NCI-H1436 (cell line): ENCODE measurements at places on chromosomes 3 and 15.
A peak's percentile ranks its signal among the peaks of the same experiment; 100 is the strongest.

DNA sequence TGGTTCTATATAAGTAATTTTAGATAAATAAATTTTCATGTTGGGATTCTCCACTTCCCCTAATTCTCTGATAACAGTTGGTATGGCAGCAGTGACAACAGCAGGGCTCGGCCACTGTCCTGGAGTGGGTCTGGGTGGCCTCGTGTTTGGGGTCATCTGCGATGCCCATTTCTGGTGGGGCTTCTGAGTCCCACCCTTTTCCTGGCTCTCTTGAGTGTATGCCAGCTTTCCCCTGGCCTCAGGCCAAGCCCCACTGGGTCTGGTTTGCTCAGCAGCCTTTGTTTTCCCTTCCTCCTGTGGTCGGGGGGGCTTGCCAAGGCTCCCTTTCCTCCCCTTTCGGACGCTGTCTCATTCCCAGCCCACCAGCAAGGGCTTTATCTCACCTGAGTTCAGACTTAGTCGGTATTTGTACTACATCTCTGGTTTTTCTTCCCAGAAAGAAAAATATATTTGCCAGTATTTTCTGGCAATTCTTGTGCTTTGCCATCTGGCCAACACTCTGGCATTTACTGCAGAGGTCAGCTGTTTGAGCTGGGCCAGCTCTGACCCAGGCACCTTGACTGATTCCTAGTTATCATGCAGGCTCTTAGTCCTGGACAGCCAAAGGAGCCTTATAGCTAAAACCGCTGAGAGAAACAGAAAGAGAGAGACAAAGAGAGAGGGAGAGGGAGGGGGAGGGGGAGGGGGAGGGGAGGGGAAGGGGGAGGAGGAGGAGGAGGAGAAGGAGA is 35.2 kb downstream of the MYZAP start:
- no peak for DNase-seq

GRCh38 chr3:32137870-32138269 is 31.4 kb downstream of the GPD1L start:
- DNase-seq, result no peak

GRCh38 chr3:130645261-130645660 is 101.4 kb downstream of the PIK3R4 start:
- no peak for DNase-seq

GRCh38 chr3:10917176-10917575 is 75.4 kb upstream of the SLC6A1 start:
- DNase-seq, result no peak

GRCh38 chr3:55959471-55960080 is 472.5 kb upstream of the WNT5A start:
- DNase-seq, result no peak

GRCh38 chr3:126340081-126340511 is 17.1 kb downstream of the KLF15 start:
- no peak for DNase-seq

- DNase-seq, result no peak
Measured at GRCh38 chr3:149879872-149880271, 66.9 kb downstream of the RNF13 start.

GRCh38 chr15:76168237-76168984 is 108.6 kb downstream of the TMEM266 start:
- DNase-seq, result no peak

GRCh38 chr3:148739720-148740119 is 42.0 kb downstream of the AGTR1 start:
- no peak for DNase-seq

DNA sequence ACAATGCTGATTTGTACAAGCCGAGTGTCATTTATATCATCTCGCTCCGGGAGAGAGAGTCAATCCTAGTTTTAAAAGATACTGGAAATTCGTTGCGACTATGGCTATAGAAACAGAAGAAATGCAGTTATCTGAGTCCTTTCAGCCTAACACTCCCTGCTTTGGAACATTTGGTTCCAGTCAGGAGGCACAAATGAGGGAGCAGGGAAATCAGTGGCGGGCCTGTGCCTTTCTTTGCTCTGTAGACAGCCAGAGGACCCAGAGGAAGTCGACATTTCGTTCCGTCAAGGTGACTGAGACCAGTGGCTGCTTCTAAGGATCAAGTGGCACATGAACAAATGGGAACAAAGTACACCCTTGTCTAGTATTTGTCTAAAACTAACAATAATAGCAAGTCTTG is 745 bp upstream of the RIOX2 start:
- no peak for DNase-seq

GRCh38 chr3:126982126-126982470 is 817 bp upstream of the PLXNA1 start:
- no peak for DNase-seq

GRCh38 chr3:81521855-81522254 is 239.6 kb downstream of the GBE1 start:
- no peak for DNase-seq

DNA sequence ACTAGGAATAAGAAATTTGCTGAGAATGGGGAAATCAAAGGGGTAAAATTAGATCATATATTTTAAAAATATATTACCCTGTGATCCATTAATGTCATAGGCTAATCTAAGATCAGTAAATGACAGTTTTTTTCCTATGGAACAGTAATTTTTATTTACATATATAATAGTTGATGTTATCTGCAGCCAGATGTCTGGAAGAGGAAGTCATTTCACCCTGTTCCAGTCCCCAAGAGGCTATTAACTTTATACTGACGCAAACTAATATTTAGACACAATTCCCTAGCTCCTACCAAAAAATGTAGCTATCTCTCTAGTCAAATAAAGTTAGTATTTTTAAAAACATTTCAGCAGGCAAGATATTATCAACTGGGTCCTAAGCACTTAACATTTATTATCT is 558.0 kb downstream of the MECOM start:
- no peak for DNase-seq

- DNase-seq, result no peak
Measured at GRCh38 chr15:74124759-74125158, 5.6 kb upstream of the ISLR2 start.

DNA sequence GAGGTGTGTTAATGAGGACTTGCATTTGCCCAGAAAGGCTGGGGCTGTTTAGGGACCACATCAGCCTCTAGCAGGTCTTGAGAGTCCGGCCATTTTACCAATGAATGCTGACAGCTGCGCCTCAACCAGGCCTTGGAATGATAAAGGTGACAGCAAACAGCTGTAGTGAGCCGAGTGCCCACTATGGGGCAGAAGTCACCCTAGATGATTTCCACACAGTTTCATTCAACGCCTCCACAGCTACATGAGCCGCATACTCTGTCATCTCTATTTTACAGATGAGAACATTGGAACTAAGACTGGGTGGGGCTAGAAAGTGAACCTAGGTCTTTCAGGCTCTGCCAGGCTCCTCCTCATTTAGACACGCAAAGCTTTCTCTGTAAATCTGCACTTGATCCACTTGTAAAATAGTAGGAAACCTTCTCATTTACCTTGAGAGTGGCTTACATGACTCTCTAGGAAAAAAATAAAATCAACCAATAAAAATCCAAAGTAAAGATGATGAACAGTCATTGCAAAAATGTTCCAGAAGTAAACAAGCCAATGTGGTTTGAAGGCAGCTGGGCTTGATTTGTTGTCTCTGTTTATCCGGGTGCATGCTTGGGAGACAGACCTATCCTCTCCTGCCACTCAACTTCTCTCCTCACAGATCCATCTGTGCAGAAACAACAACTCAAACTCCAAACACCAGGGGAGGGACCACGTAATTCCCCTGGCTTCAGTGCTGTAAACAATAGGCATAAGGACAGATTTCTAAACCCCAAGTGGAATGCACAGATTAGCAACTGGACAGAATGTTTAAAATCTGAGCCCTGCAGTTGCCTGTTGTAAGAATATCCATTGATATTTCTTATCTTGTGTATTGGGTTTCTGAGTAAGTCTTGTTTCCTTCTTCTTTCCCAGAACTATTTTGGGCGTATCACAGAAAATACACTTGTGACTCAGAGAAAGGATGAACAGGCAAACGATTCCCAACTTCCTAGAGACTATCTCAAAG is 31.5 kb upstream of the LDHAL6B start:
- DNase-seq, result peak; percentile 51

GRCh38 chr15:89090791-89091626 is 2.8 kb downstream of the ABHD2 start:
- DNase-seq, result no peak

- no peak for DNase-seq
Measured at GRCh38 chr15:95162967-95163531, 931.7 kb downstream of the MCTP2 start.

DNA sequence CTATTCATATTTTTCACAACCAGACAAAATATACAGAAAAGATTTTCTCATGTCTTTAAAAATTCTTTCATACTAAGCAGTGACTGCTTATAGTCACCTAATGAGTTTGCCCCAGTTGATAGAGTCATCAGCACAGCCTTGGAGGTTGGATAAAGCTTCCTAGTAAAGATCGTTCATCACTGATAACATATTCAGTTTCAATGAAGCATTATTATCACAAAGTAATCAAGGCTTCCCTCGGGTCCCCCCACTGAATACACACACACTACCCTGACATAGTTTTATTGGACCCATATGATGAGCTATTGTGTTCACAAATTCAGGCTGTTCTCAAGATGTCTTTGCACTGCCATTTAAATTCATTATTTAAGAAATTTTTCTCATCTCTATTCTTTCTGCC is 297.8 kb downstream of the KCNH8 start:
- no peak for DNase-seq

- no peak for DNase-seq
Measured at GRCh38 chr3:18011387-18011786, 269.0 kb upstream of the TBC1D5 start.

DNA sequence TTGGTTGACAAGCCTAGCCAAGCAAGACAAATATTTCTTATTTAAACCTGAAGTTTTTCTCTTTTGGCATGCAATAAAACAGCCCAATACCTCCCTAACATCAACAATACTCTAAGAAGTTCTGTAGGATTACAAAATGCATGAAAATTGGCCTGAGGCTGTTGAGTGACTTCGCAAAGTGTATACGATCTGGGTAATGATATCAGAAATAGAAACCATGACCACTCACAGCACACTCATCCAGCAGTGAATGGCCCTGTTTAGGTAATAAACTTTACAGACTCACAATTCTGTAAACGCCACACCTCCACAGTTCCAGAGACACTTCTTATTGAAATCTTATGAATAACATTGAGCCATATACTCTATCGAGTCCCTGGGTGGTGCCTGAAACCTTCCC is 83.0 kb upstream of the NAALADL2 start:
- no peak for DNase-seq

DNA sequence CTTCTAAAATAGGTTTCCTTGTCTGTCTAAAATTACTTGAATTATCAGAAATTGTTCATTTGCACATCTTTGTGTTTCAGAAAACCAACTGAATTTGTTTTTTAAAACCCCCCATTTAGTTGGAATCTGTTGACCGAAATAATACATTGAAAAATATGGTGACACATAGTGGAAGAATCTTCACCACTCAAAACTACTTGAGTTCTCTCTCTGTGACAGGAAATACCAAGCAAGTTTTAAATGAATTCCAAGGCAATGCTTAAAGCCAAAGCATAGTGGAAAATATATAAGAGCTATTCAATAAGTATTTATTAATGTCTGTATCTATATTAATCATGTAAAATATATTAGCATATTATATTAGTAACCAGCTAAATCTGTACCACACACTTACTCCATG is 224.9 kb upstream of the COL8A1 start:
- no peak for DNase-seq

DNA sequence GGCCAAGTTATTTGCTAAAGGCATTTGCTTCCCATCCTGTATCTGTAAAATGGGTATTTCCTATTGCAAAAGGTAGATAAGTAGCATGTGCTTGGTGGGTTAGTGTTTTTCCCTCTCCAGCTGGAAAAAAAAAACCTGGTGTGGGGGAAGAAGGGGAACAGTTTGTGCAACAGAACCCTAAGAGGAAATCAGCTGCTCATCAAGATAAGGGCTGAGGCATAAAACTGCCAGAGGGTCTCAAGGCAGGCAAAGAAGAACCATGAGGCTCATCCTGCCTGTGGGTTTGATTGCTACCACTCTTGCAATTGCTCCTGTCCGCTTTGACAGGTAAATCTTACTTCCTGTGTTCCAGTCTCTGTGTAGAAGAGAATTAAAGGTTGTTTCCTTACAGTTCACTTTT is at the start of gene CPA3:
CPA3 (plus strand) TSS at position 248 of the 400 bp plus-strand sequence; CDS start at position 260, 12 bp downstream.
- no peak for DNase-seq

DNA sequence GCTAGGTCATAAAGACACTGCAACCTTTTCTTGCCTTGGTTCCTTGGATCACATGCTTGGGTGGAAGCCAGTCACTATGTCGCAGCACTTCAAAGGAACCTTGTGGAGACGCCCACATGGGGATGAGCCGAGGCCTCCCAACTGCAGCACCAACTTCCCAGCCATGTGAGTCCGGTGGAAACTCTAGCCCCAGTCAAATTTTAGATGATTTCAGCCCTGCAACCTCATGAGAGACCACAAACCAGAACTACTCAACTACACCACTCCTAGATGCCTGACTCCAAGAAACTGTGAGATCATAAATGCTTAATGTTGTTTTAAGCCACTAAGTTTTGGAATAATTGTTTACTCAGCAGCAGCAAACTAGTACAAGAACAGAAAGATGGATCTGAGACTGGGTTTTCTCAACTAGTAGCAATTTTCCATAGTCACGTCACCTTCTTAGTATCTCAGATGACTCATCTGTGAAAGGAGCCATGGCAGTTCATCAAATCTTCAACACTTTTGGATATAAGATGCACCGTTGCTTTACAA is 86.5 kb downstream of the MB21D2 start:
- no peak for DNase-seq

DNA sequence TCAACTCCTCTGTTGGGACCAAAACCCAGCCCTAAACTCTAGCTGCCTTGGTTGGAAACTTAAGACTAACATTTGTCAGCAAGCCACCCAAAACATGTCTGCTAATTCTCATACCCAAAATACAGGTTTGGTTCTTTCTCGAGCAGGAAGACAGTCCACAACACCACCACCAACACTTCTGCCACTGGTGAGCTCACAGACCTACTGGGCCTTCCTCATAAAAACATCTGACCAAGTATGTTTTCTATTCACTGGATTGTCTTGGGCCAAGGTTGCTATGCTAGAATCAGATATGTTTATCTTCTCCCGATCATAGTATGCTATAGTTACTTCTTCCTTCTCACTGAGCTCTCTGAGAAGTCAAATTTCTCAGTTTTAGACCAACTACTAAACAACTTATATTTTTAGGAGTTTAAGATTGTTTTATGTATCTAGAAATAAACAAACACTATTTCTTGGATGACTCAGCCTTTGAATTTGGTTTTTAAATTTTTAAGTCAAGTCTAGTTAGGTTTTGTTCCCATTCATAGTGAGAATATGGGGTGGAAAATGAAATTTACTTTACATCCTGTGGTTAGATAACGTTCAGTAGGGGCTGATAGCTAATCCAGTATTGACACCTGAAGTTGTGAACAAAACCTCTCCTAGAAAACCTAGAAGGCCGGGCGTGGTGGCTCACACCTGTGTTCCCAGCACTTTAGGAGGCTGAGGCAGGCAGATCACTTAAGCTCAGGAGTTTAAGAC is 360.5 kb downstream of the RSL24D1 start:
- DNase-seq, result no peak

GRCh38 chr15:51887887-51888592 is 58.6 kb downstream of the TMOD3 start:
- no peak for DNase-seq

DNA sequence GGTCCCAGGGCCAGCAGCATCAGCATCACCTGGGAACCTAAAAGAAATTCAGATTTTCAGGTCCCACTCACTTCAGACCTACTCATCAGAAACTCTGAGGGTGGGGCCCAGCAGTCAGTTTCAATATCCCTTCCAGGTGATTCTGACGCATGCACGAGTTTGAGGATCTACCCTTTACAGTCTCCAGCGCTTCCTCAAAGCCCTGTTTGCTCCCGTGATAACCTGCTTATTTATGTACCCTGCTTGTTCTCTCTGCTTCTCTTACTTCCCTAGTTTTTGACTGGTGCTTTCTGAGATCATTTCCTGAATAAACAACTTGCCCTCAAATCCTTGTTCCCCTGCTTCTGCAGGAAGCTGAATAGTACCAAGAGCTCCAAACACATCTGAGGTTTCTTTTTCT is 245.3 kb downstream of the ZNF621 start:
- no peak for DNase-seq
